Activated CD8-positive, alpha-beta T cell treated with anti-CD3 and anti-CD28 coated beads for 36 hours (primary cell): ENCODE measurements at places on chromosomes 2 and 18. TPM values are rescaled to one million over a fixed set of nuclear protein-coding genes. Genes with fewer than 3 reads are reported as not detected.

NOTO gene
- not detected for total RNA-seq

WNT6 gene
- total RNA-seq = 0.25 TPM

PSD4 gene
- total RNA-seq = 247 TPM

ERICH2 gene
- total RNA-seq = not detected

GKN1 gene
- not detected for total RNA-seq

LYPD1 gene
- total RNA-seq = not detected

SERPINB4 gene
- not detected for total RNA-seq

RIT2 gene
- total RNA-seq = not detected

HOXD9 gene
- total RNA-seq = not detected

DNA sequence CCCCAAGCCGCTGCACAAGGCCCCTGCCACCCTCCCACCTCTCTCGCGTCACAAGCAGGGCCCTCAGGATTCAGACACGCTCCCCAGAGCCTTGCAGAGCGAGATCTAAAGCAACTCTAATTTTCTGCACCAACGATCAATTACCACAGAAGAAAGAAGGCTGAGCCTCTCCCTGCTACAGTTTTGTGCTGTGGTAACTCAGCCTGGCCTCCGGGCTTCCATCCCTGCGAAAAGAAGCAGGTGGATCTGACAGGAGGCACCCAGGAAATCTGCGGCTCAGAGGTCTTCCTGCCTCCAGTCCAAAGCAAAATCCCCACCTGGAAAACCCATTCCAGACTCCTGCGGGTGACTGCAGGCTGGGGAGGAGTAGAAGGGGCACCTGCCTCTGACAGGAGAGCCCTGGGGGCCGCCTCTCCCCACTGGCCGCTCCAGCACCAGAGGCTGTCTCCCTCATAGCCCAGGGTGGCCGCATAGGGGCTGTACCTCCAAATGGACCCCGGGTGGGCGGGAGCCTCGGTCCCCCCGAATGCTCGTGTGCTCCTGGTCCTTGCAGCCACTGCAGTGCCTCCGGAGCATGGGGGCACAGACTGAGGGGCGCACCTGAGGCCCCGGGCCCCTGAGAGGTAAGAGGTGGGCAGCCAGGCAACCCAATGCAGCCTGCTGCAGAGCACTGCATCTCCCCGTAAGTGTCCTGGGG lies 31.0 kb downstream of the PXDN start:
- DNase-seq = no peak

GRCh38 chr2:10523406-10524189 lies 75.5 kb upstream of the ODC1 start:
- DNase-seq = no peak

DNA sequence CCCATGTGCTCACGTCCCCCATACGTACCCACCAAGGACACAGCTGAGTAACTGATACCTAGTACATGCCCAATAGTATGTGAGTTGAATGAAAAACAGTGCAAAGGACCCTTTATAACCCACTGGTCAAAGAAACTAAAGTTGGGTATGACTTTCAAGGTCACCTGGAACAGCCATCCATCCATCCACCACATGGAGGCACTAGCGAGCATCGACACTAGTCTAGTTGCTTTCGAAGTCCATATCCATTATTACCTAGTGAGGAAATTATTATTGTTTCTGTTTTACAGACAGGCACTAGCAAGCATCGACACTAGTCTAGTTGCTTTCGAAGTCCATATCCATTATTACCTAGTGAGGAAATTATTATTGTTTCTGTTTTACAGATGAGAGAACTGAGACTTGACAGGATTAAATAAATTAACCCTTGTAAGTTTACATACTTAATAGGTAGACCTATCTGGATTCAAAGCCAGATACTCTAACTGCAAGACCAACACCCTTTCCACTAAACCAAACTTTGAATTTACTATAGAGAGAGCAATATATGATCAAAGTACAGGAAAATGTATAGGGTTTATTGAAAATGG lies 233.7 kb downstream of the METTL4 start:
- DNase-seq = peak; percentile 70

DNA sequence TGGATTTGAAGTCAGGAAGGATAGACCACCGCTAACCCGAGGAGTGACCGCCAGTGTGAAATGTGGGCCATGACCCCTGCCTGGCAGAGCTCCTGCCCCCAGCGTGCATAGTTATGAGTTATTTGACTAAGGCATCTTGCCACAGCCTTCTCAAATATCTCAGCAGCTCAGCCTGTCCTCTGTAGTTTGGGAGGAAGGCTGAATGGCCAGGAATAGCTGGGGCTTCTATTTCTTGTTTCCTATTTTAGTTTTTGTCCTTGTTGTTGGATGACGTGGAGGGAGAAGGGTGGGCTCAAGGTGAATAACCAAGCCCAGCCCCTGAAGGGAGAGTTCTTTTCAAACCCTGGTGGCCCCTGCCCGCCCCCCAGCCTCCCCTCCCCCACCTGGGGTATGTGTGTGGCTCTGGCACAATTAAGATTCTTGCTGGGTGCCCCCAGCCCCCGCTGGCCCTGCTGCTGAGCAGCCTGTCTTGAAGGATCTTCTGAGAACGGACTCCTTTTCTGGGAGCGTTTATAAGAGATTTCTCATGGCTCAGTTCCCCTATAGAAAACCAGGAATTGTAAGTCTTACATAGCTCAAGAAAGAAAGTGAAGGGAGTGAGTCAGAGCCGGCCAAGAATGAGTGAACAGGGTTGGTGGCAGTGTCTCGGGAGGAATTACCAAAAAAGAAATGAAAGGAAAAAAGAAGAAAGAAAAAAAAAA lies 157.4 kb downstream of the GLI2 start:
- DNase-seq = no peak

DNA sequence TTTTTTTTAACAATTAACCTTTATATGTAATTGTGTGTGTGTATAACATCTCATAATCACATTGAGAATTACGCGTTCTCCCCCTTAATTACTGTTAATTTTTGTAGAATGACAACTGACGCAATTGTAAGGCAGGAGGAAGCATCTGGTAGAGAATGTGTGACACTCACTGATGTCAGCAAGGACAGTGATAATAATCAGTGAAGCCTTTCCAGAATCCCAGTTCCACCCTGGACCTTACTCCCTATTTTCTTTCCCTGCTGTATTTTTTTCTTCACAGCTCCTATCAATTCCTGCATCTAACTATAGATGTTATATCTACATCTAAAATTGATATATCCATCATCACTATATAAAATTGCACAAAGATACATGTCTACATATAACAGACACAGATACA lies 16.1 kb upstream of the STRN start:
- no peak for DNase-seq

GRCh38 chr2:1886405-1886992 lies 142.2 kb upstream of the PXDN start:
- DNase-seq = peak; percentile 72

- DNase-seq = no peak
Measured at GRCh38 chr18:34221971-34222306, 2.8 kb downstream of the NOL4 start.

DNA sequence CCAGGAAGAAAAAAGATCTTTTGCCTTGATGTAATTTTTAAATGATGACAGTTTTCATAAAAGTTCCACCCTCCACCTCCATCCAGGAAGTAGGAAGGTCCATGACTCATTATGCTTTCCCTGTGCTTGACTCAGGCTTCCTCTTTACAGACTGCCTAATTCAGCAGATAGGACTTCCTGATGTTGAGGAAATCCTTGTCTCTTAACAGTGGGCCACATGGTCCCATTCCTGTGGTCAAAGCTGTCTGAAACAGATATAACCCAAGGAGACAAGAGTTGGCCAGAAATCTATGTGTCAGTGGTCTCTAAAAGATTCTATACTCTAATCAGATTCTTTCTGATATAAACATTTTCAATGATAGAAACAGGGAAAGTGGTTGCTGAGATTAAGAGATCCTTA lies 119.1 kb downstream of the BAZ2B start:
- no peak for DNase-seq

DNA sequence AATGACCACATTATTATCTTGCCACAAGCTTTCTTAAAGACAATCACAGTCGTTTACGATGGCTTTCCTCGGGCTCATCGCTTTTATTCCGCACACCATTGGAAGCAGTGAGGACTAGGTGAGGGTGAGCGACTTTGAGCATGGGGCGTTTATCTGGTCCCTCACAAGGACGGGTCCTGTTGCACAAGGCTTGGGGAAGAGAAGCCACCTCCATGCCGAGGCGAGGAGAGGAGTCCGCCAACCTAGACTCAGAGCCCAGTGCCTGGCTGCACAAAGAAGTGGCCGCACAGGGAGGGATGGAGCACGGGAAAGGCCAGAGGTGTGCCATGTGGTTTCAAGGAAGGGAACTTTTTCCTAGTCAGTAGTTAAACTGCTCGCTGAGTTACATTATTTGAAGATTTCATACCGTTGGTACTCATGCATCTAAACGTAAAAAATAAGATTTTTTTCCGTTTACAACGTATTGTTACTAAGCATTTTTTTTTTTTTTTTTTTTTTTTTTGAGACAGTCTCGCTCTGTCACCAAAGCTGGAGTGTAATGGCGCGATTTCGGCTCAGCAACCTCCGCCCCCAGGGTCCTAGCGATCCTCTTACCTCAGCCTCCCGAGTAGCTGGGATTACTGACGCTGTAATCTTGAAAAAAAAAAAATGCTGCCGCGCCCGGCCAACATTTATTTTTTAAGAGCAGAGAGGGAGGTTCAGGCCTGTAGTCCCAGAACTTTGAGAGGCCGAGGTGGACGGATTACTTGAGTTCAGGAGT lies 849 bp upstream of the CYP27C1 start:
- DNase-seq = no peak

DNA sequence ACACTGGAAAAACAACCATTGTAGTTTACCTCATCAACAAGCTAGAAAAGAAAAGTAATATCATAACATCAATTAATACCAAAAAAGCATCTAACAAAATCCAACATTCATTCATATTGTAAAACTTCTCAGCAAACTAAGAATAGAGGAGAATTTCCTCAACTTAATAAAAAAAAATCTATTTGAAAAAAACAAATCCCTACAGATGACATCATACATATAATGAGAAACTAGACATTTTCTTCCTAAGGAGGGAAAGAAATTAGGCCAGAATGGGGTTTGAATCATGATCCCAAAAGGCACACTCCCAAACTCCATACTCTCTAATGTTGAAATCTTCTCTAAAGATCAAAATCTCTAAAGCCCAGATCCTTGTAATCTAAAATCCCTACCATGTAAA lies 460.0 kb downstream of the IRS1 start:
- no peak for DNase-seq

DNA sequence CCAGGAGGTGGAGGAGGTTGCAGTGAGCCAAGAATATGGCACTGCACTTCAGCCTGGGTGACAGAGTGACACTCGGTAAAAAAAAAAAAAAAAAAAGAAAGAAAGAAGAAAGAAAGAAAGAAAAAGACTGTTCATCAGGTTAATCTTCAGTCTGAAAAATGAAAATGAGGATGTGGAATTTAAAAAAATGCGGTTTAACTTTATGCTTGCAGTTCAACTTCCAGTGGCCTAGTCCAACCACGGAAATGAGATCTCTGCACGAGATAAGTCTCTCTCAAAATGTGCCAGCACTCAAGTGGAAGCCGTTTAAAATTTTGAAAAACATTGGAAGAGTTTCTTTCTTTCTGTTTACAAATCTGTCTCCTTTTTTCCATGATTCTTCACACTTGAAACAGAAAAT lies 112.1 kb downstream of the DOCK10 start:
- no peak for DNase-seq

DNA sequence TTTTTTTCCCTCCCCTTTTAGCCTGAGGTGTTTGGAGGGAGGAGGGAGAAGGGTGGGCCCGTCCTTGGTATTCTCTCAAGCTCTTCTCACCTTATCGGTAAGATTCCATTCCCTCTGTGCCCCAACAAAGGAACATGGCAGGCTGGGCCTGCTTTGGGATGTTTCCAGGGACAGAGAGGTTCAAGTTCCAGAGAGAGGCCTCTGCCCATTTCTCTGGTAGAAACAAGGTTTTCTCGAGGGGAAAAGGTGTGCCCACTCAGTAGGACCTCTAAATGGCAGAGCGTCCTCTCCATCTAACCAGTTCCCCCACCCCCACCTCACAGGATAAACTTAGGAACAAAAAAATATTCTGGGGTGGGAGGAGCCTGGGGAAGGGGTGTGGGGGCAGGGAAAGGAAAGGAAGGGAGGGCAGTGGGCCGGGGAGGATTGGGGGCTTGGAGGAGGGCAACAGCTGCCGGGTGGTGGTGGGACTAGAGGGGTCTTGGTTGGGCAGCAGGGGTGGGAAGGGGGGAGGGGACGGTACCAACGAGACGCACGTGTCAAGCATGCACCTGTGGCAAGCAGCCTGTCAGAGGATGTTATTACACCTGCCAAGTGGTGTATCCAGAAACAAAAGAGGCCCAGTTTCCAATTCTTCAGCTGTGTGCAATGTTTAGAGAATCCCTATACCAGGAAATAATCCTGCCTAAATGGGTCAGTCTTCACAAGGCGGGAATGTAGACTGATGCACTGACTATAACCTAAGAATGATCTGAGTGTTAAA lies 2.1 kb downstream of the PCBP1 start:
- DNase-seq = peak; percentile 75

DNA sequence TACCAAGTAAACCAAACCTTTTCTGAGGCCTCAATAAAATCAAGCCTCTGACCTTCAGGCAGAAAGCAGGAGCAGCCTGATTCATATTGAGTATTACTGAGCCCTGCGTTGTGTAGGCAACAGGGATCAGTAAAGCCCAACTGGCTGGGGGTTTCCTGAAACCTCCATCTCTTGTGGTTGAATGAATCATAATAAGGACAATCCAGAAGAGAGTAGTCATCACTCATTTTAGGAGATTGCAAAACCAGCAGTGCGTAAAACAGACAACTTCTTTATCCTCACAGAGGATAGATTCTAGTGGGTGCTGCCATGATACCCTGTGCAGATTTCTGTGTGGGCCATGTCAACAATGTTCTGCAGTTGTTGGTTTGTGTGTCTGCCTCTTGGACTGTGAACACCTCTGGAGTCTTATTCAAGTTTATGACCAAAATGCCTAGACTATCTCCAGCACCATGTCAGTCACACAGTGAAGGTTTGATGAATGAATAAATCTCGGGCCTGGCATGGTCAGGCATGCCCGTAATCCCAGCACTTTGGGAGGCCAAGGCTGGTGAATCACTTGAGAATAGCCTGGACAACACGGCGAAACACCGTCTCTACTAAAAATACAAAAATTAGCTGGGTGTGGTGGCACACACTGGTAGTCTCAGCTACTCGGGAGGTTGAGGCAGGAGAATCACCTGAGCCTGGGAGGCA lies 51.8 kb upstream of the RAB27B start:
- peak; percentile 41 for DNase-seq

GRCh38 chr2:105166688-105167087 lies 74.9 kb upstream of the GPR45 start:
- no peak for DNase-seq

DNA sequence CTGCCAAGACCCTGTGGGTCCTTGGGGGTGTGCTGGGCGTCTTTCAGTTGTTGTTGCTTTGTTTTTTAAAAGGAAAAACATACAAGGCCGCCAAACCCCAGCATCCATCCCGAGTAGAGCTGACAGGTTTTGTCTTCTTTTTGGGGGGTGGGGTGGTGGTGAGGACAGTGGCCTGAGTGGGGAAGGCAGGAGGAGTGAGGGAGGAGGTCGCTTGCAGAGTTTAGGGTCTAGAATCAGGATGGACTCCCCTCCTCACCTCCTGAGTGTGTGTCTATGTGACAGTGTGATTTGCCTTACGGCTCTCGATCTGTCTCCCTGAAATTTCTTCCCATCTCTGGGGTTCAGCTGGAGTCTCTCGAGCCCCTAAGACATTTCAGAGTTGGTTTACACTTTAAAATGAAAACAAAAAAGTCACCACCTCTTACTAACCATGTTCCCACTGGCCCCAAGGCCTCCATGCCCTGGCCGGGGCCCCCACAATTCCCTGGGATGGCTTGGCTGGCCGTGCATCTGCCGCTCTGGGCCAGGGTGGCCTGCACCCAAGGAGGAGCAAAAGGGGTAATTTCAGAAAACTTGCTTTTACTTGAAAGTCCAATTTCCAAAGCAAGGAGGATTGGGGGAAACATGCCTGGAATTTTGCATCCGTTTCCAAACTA lies 5.0 kb downstream of the SIX3 start:
- no peak for DNase-seq
